Activated CD4-positive, alpha-beta T cell treated with anti-CD3 and anti-CD28 coated beads, Interleukin-2, amount 50 U/mL, for 24 hours (primary cell): ENCODE measurements at places on chromosomes 4 and X.

- no peak for DNase-seq
Observed at GRCh38 chrX:21616386-21616785, 41.7 kb downstream of the KLHL34 start.

GRCh38 chr4:164639001-164639400 lies 114.9 kb upstream of the SMIM31 start:
- no peak for DNase-seq

- DNase-seq = no peak
Observed at GRCh38 chrX:9626379-9626778, 139.3 kb downstream of the GPR143 start.

DNA sequence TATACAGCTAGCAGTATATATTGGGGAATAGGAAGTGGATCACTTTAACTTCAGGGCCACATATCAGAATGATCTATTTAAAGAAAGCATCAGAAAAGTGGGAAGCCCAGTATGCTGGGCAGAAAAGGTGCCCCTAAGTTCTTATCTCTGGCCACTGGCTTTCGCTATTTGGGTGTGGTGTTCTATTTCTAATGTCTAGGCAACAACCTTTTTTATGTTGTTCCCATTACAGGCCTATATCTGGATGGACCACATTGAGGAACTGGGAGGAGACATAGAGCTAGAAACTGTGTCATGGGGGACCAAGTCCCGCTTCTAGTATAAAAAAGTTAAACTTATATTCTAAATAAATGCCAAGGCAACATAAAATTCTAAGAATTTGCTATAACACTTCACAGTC lies 935.6 kb downstream of the PDHA2 start:
- no peak for DNase-seq

DNA sequence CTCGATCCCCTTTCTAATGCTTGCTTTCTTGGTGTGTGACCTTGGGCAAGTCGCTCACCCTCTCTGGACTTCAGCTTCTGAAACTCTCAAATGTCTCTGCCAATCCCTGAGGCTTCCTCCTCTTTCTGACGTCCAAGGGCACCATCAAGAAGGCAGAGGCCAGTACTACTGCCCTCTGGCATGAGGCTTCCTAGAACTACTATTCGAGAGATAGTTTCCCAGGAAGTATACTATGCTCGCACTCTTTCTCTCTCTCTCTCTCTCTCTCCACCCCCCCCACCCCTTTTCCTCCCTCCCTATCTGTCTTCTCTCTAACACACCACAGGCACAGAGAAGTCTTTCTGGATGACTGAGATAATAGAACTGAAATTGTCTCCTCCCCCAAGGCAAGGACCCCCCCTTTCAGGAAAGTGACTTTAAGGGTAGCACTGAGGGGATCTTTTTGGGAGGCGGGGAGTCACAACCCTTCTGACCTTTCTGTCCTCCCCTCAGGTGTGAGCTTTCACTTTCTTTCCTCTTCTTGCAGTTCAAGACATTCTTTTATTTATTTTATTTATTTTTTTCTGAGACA lies 20.0 kb upstream of the BCOR start:
- no peak for DNase-seq

GRCh38 chr4:1608196-1608820 lies 75.8 kb downstream of the FAM53A start:
- DNase-seq = no peak

DNA sequence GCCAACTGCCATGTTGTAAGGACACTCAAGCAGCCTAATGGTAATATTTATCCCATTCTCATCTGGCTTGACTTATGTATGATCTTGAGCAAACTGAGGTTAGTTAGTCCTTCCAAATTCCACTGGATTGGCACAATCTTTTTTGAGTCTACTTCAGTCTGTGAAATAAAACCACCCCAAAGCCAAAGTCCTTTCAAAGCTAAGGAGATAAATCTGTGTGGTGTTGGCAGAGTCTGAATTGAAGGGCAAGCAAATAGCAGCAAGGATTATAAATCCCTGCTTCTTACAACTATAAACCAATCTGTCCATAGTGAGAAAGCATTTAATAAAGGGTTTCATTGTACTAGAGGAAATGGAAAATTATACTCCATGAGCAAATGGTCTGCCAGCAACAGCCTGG lies 233.9 kb upstream of the GLRA2 start:
- DNase-seq = no peak

GRCh38 chr4:22988526-22988925 lies 295.8 kb downstream of the GBA3 start:
- no peak for DNase-seq

DNA sequence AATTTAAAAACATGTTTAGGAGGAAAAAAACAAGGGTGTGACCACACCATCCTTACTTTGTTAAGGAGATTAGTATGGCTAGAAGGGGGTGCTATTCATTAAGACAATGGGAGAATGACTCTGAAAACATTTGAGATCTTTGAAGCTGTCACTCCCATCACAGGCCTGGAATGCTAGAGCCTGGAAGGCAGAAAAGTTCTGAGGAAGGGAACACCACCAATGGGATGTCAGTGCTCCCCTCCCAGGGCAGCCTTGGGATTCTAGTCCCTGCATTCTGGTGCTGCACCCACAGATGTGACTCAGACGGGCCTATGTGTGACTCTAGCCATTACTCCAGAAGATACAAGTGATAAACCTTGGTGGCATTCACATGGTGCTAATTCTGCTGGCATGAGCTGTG lies 162.2 kb upstream of the ANXA10 start:
- DNase-seq = no peak

DNA sequence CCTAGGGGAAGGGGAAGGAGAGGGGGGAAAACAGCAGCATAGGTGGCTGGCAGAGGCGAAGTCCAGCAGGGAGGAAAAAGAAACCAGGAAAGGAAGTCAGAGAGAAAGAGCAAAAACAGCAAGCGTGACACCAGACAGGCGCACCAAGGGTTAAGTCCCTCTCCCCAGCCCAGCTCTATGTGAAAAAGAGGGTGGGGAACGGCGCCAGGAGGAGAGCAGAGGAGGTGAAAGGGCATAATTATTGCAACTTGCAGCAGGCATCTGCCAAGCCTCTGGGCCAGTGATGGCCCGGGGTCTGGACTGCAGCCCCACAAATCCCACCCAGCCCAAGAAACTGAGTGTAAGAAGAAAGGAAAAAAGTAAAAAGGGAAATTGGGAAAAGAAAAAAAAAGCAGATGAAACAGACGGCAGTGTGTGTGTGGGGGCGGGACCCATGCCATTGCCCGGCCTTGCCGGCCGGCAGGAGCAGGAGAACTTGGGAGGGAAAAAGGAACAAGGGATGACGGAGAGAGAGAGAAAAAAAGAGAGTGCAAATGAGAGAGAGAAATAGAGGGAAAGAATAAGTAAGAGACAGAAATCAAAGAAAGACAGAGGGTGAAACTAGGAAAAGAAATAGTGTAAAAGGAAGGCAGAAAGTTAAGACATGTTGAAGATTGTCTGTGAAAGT lies 14.1 kb upstream of the RHOXF2 start:
- no peak for DNase-seq

DNA sequence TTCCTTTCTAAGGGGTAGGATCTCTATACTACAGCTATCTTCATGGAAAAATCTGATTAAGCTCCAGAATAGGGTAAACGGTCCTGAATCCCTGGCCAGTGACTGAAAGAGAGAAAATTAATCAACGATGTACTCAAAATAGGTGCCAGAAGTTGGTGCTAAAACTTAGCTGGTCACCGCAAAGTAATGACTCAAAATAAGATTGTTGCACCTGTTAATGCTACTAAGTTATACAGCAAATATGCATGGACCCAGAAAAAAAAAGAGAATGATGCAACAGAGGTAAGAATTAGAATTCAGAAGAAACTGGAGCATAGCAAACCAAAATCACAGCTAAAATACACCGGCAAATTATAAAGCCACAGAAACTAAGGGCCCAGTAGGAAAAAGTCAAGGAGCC lies 239.7 kb upstream of the FAM241A start:
- DNase-seq = no peak

DNA sequence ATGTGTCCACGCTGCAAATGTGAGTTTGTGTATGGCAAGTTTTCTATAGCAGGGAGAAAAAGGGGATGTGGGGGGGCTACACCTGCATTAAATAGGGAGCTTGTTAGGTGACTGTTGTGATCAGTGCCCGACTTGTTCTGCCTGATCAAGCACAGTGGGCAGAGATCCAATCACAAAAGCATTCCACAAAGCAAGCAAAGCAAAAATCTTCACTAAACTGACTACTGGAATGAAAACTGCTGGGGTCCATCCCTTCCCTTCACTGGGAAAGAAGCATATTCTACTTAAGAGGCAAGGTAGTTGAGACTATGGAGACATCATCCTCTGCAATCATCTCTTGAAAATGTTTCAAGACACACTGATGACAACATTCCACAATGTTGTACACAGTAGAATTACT lies 5.2 kb downstream of the IRS4 start:
- no peak for DNase-seq

DNA sequence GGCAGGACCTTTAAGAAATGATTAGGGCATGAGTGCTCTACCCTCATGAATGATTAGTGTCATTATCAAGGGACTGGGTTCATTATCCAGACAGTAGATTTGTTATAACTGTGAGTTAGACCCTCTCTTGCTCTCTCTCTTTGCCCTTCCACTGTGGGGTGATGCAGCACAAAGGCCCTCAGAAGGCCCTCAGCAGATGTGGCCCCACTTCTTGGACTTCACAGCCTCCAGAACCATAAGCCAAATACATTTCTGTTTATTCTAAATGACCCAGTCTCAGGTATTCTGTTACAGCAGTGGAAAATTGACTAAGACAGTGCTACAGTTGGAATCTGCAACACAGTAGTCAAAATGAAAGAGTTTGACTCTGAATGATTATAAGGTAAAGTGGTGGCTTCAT lies 17.2 kb upstream of the PDLIM5 start:
- no peak for DNase-seq

- DNase-seq = no peak
Observed at GRCh38 chrX:134685668-134686067, 27.4 kb upstream of the PLAC1 start.

GRCh38 chr4:79906303-79906702 lies 166.7 kb downstream of the ANTXR2 start:
- DNase-seq = no peak

DNA sequence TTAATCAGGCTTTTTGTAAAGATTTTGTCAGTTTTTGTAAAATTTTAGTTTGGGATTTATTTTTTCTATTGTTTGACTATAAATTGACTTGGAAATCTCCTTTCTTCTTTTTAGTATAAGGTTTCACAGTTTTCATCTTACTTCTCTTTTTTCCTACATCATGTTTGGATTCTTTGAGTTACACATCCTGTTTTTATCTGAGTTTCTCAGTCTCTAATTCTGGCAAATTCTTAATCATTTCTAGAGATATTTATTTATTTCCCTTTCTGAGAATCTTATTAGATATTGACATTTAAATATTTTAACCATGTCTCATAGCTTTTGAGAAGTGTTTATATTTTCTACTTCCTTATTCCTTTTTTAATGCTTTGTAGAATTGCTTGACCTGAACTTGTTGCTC lies 20.7 kb downstream of the USP53 start:
- no peak for DNase-seq

- DNase-seq = no peak
Observed at GRCh38 chr4:151866592-151866918, 105.7 kb upstream of the GATB start.

DNA sequence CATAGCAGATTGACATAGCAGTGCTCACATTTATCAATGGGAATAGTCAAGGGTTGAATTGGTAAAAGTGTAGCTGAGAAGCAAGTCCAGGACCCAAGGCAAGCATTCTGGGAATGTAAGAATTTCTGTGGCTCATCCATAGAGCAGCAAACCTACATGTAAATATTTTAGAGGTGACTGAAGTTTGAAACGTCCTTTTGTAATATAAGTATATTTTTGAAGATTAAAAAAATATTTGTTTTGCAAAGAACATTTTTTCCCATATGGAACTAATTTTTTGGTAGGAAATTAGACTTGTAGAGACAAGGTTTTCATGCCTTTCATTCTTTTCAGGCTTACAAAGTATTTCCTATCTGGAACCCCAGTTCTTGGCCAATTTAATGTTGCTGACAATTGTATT lies 104.0 kb downstream of the TEX13A start:
- no peak for DNase-seq

- no peak for DNase-seq
Observed at GRCh38 chrX:48715072-48715471, 18.5 kb downstream of the SUV39H1 start.

DNA sequence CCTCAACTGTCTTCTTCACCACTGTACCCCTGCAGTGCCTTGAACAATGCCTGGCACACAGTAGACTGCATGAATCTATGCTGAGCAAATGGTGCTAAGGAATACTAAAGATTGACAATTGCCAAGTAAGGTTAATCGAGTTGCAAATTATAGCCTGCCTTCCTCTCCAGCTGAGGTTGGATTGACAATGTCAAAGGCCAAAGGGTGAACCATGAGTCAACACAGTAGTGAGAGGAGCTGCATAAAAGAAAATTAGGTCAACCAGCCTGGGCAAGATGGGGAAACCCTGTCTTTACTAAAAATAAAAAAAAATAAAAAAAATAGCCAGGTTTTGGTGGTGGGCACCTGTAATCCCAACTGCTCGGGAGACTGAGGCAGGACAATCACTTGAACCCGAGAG lies 97.1 kb upstream of the BMPR1B start:
- DNase-seq = no peak

DNA sequence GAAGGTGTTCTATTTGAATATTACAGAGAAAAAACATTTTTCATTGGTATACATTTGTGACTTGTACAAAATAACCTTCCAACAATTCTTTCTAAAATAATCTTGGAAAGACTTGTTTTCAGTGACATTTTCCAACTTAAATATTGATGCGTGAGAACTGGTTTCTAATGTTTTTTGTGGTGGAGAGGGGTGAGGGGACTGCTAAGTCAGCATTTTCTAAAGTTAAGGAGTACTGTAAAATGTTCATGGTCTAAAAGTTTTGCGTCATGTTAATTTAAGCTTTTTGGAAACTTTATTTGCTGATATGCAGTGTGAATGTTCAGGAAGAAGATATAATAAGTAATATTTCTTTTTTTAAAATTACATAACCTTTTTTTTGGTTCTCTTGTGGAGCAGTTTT lies 229.3 kb downstream of the MAGEB5 start:
- no peak for DNase-seq

DNA sequence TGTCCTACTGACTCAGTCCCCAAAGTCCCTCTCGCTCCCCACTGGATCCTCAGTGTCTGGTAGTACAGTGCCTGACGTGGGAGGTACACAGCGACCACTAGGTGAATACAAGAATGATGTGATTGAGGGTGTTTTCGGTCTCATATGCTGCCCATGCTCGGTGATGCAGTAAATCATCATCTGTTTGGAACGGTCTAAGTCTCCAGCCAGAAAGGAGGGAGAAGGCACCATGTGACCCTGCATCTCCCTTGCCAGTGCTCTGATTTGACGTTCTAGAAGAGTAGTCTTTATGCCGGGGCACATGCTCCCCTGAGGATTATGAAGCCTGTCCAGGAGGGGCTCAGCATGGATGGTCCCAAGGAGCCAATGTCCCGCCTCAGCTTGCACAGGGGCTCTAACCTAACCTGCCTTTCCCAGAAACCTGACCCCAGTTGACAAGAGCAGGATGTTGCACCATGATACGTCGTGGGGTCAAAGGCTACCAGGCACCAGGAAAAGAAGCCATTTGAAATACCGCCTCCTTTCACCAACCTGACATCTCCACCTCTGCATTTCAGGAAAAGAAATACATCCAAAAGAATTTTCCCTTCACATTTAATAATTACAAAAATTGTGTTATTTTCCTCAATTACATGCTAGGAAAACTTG lies 13.8 kb upstream of the PLXNB3 start:
- DNase-seq = no peak
